GM23248 (cell line): ENCODE measurements at places on chromosomes 11 and 22. TPM values are rescaled to one million over a fixed set of nuclear protein-coding genes. Genes with fewer than 3 reads are reported as not detected.

Gene PGA5
- total RNA-seq, result not detected in 2 replicates

Gene SCUBE1
- total RNA-seq, result not detected in 2 replicates

Gene CAPN5
- total RNA-seq, result 22.4 and 27.7 TPM in 2 replicates

Gene TOP3B
- total RNA-seq, result 9.2 and 16.0 TPM in 2 replicates

Gene OR5B12
- not detected in 2 replicates for total RNA-seq

Gene IRF7
- total RNA-seq, result 3.7 and 11.8 TPM in 2 replicates

Gene AQP11
- total RNA-seq, result 0.43 and 2.9 TPM in 2 replicates

GRCh38 chr11:113567867-113568544, 92.8 kb upstream of the DRD2 start:
- no peak for DNase-seq
- no peak overlapping the region for H3K4me3 ChIP-seq
- H3K27ac ChIP-seq, result no peak overlapping the region
- no peaks in the 10 kb centered on the region for H3K36me3 ChIP-seq
- peaks cover 40% of the 10 kb centered on the region for H3K27me3 ChIP-seq
- no peaks in the 10 kb centered on the region for H3K4me1 ChIP-seq

DNA sequence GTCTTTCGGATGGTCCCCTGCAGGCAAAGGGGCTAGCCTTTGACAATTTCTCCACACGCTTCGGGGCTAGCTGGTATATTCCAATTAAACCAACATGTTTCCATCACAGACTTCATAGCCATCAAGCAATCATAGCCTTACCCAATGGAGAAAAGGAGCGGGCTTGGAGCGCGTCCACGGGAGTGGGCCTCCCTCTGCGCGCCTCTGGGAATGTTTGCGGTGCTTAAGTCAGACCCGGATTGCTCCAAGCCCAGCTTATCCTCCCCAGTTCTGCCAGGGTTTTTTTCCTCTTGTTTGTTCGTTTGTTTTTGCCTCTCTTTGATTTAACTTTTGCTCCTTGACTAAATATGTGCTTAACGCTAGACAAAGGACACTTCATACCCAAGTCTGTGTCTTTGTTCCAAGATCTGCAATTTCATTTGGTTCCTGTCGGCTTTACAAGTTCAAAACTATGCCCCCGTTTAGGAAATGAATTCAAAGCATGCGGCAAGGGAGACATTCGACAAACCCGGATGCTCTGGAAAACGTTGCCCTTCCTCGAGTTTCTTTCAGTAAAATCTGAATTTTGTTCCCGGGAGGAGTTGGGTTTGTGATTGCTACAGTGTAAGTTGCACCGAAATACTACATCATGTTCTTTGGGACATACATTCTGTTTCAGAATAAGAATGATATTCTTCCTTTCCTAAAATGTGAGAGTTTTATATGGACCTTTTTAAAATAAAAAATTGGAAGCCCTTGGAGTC, 1.0 kb upstream of the GLB1L2 start:
- H3K4me3 ChIP-seq, result no peak overlapping the region
- no peaks in the 10 kb centered on the region for H3K4me1 ChIP-seq
- no peak overlapping the region for H3K27ac ChIP-seq
- peaks cover 32% of the 10 kb centered on the region for H3K27me3 ChIP-seq

- H3K4me1 ChIP-seq, result 0 out of 2 replicates have a peak, but pooled peaks cover 8% of the 10 kb centered on the region
- no peak overlapping the region for H3K27ac ChIP-seq
- H3K36me3 ChIP-seq, result no peaks in the 10 kb centered on the region
These were observed 11.9 kb upstream of the PPP2R1B start for GRCh38 chr11:111778047-111778558.

DNA sequence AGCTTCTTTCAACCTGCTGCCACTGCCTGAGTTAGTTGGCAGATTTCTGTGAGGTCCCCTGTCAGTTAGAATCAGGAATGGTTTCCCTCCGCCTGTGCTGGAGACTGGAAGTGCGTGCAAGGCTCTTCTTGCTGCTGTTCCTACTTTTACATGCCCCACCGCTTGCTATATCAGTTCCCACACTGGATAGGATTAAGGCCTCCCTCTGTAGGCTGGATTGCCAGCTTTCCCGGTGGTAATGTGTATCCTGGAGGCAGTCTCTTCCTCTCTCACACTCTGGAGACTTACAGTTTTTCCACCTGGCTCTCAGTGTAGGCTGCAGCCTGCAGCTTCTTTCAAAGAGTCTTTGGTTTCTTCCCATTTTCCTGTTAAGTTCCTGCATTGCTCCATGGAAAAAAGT, 66.5 kb downstream of the ARHGAP42 start:
- no peaks in the 10 kb centered on the region for H3K36me3 ChIP-seq
- no peak for DNase-seq
- H3K27ac ChIP-seq, result no peak overlapping the region
- H3K4me1 ChIP-seq, result no peaks in the 10 kb centered on the region
- no peak overlapping the region for H3K4me3 ChIP-seq
- no peaks in the 10 kb centered on the region for H3K27me3 ChIP-seq

DNA sequence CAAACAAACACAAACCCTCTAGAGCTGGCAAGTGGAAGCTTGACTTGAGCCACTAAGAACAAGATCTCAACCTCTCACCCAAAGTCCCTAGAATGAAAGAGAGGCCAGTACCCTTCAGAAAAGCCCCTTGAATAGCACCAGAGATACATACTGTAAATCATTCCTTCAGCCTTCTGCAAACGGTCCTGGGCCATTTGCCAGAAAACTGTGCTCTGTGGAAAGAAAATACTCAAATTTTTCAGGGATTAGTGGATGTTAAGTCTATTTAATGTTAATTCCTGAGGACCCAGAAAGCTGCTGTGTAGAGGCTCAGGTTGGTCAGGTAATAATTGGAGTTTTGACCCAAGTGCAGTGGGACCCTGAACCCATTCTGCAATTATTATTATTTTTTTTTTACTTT, 16.9 kb downstream of the SERPINH1 start:
- H3K4me3 ChIP-seq, result no peak overlapping the region
- peaks cover 2% of the 10 kb centered on the region; the same call in 1 of the 2 replicates for H3K36me3 ChIP-seq
- no peak for DNase-seq
- no peak overlapping the region for H3K27ac ChIP-seq
- no peaks in the 10 kb centered on the region for H3K27me3 ChIP-seq

DNA sequence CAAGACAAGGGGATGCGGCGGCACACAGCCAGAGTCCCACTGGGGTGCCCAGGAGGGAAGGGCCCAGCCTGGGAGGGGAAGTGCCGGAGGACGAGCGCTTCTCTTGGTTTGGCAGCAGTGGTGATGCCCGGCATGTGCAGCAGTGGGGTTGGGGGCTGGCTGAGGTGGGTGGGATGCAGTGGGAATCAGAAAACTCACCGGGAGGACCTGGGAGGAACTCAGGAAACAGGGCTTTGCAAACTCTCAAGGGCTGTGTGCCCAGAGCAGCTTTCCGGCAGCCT, 3.0 kb downstream of the FERMT3 start:
- no peak overlapping the region for H3K4me3 ChIP-seq
- no peaks in the 10 kb centered on the region for H3K27me3 ChIP-seq
- H3K27ac ChIP-seq, result no peak overlapping the region
- peaks cover 10% of the 10 kb centered on the region for H3K4me1 ChIP-seq
- no peaks in the 10 kb centered on the region for H3K36me3 ChIP-seq

DNA sequence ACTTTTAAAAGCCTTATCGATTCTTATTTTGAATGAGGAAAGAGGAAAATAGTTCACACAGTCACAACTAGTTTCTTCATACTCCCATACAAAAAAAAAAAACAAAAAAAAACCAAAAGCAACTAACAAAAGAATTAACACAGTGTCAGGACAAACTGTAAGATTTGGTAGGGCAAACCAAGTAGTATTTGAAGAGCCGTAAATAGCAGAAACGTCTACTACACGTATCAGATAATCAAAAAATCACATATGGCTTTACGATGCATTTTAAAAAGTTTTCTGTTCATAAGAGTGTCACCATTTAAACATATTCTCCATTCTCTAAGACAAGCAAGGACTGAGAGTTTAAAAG, 2.3 kb downstream of the PICALM start:
- peak overlapping the region; percentile 98 for H3K4me3 ChIP-seq
- no peaks in the 10 kb centered on the region for H3K27me3 ChIP-seq
- H3K36me3 ChIP-seq, result no peaks in the 10 kb centered on the region; the same call in 1 of the 2 replicates
- peak; percentile 14 for DNase-seq
- H3K27ac ChIP-seq, result peak overlapping the region; percentile 100
- H3K4me1 ChIP-seq, result peaks cover 59% of the 10 kb centered on the region

DNA sequence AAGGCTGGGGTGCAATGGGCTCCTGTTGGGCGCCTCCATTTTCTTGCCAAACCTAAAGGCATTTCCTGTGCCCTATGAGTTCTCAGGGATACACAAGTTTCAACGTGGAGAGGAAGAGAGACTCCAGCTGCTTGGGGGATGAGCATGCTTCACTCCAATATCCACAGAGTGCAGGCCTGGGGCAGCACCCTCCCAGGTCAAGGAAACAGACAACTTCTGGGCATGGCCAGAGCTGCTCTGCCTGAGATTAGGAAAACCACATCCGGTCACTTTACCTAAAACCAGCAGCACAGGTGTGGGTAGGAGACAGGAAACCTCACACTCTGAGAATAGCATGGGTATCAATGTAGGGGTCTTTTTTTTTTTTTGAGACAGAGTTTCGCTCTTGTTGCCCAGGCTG, 28.7 kb downstream of the TMEM184B start:
- H3K4me3 ChIP-seq, result no peak overlapping the region
- peaks cover 23% of the 10 kb centered on the region for H3K4me1 ChIP-seq
- H3K27me3 ChIP-seq, result no peaks in the 10 kb centered on the region

- H3K27ac ChIP-seq, result no peak overlapping the region
- peaks cover 22% of the 10 kb centered on the region for H3K27me3 ChIP-seq
- no peaks in the 10 kb centered on the region for H3K4me1 ChIP-seq
These were observed 90.0 kb downstream of the GRIK4 start for GRCh38 chr11:120601536-120601935.
